ENCODE measurements at places on chromosomes 13 and 19.

DNA sequence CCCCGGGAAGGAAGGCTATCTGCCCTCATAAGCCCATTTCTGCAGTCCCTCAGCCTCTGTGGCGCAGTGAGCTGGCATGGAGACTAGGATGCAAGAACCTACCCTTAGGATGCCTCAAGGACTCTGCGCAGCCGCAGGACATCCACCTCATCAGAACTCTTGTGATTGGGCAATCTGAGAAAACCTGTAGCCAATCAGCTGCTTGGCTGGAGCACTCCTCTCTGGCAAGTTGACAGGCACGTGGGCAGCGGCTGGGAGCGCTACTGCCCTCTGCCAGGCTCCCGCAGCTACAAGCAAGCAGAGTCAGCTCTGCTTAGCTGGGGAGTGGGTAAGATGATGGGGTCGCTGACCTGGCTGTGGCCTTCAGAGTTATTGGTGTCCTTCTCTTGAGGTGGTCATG lies 1.5 kb upstream of the ECSIT start:
- DNase-seq, result peak; percentile 92

DNA sequence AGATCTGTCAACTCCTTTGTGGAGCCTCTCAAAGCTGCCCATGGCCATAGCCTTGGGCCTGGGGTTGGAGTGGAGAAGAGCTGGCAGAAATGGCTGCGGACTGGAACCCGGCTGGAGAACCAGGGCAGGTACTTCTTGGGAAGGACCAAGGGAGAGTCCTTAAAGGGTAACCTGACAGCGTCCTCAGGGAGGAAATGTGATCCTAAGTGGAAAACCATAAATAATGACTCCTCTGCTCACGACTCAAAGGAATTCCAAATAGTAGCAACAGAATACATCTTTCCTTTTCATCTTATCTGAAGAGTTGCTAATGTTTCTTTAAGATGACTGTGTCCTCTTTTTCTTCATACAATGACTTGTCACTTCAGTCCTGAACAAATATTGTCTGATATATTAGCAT lies 41.0 kb downstream of the RAP2A start:
- DNase-seq, result no peak

- DNase-seq, result no peak
Measured at GRCh38 chr13:94583926-94584325, 12.0 kb downstream of the TGDS start.

DNA sequence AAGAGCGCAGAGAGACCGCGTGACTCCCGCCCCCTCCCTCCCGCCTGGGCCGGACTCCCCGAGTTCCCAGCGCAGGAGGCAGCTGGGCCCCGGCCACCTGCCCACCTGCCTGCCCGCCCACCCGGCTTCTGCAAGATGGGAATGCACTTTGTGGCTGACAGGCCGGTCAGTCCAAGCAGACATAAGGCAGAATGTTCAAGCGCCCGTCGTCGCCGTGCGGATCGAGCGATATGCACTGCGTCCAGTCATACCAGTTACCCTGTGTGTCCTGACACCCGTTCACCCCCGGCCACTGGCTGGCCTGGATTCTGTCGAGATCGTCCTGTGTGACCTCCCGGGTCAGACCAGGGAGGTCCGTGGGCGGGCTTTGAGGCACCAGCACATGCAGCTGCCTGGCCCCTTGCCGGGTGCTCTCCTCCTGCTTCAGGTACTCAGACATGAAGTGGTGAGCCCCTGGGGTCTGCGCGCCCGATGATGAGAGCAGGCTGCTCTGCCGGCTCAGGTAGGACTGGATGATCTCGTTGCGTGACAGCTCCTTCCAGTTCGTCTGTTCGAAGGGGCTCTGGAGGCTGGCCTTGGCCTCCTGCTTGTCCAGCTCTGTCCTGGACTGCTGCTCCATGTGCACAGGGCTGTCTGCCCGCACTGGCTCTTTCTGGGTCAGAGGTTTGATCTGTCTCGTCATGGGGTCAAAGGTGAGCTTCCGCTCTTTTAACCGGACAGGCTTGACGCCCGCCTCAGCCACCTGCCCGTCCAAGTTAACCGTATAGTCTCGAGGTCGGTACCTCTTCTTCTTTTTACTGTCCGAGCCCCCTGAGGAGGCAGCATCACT lies 3.9 kb upstream of the SLC35E1 start:
- no peak for DNase-seq

GRCh38 chr13:20585371-20585770 lies 18.4 kb downstream of the IFT88 start:
- no peak for DNase-seq

DNA sequence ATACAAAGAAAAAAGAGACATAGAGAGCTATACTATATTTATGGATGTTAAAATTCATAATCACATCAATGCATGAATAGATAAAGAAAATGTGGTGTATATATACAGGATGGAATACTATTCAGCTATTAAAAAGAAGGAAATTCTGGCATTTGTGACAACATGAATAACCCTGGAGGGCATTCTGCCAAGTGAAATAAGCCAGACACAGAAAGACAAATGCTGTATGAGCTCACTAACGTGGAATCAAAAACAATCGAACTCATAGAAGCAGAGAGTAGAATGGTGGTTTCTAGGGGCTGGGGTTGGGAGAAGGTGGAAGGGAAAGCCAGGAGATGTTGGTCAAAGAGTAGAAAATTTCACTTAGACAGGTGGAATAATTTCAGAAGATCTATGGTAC lies 24.0 kb downstream of the UTP14C start:
- DNase-seq, result no peak

DNA sequence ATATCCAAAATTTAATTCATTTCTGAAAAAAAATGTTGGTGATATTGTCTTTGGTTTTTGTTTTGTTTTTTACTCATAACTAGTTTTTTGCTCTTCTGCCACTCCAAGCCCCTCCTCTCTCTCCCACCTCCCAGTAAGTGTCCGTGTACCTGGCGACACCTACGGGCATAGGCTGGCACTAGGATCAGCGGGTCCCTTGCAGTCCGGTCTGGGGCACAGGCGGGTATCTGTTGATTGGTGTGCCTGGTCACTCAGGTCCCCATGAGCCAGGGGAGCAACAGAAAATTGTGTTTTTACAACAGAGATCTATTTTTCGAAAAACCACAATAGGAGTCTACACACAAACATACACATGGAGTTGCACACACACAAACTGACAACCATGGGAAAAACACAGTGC lies 104.8 kb downstream of the ZIC5 start:
- DNase-seq, result no peak

- DNase-seq, result no peak
Measured at GRCh38 chr13:21175656-21176214, 617 bp downstream of the SKA3 start.

DNA sequence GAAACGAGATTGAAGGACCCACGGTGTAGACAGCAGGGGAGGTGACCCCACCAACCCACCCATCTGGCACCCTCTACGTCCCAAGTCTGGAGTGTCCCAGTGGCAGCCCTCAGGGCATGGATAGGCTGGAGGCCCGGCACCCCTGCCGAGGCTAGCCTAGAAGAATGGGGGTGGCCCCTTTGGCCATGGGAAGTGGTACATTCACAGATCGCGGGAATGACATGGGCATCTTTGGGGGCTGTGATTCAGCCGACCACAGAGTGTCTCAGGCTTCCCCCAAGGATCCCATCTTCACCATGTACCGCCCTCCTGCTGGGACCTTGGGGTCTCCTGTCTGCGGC lies 11.3 kb upstream of the MKNK2 start:
- DNase-seq, result no peak

DNA sequence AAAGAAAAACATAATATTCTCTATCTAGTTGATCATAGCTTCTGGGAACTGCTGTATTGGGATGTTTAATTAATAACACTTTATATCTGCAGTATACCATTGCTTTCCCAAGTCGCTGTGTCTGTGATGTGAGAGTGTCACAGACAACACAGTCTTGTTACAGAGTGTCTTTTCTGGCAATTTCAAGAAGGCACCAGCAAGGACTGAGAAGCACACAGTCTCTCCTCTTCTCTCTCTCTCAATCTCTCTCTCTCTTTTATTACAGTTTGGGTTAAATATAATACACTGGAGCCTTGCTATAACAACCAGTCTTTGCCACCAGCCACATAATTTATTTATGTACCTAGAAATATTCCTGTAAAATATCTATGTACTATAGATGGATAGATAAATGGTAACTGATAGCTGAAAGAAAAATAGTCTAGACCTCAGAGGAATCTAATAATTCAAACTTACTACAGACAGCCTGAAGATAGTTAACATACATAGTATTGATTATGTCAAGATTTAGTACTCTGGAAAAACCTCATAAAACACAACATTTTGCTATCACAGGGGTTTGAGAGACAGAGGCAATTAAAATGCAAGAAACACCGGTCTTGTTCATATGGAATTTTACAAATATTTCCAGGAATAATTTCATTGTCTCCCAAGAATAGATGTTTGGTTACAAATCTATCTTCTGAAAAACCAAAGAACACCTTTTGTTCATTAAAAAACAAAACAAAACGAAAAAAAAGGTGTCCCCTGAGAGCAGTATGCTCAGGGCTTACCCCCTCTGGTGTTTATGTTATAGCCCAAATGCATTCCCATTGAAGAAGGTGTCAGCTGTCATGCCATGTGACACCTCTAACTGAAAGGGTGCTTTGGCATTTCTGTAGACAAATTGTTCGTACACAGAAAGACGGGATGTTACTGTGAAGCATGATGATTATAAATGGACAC lies 507.8 kb downstream of the TBC1D4 start:
- no peak for DNase-seq

DNA sequence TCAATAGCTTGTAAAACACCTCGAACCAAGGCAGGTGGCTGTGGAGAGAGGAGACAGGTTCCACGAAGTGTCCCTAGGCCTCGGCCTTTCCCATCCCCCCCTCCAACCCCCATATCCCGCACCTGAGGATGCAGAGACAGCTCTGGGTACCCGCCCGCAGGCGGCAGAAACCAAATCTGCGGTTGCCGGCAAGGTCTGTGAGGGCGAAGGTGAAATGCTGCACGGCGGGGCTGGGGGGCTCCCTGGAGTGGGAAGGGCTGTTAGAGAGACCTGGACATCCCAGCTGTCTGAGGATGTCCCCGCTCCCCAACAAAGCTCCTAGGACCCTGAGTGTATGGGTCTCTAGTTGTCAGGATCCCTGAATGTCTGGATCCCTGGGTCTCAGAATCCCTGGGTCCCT lies 2.8 kb downstream of the DENND1C start:
- no peak for DNase-seq

DNA sequence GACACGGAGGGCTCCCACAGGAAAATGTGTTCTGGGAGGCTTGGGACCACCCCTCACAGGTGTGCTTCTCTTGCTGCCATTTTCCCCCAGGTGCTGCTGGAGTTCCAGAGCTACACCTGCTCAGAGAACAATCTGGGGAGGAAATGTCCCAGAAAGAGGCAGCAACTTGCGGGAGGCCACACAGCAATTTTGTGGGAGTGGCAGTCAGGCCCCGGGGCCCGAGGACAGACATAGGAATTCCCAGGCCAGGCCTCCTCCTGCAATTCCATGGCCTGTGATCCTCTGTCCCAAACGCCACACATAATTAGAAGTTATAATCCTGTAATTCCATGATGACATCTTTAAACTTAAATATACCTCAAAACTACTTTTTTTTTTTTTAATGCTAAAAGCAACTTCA lies 1.8 kb downstream of the RHPN2 start:
- DNase-seq, result no peak

DNA sequence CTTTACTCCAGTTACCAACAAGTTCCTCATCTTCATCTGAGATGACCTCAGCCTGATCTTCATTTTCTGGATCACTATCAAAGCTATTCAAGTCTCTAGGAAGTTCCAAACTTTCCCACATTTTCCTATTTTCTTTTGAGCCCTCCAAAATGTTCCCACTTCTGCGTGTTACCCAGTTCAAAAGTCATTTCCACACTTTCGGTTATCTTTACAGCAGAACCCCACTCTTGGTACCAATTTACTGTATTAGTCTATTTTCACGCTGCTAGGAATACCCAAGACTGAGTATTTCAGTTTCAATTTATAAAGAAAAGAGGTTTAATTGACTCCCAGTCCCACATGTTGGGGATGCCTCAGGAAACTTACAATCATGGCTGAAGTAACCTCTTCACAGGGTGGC lies 274.3 kb downstream of the FGF9 start:
- no peak for DNase-seq

DNA sequence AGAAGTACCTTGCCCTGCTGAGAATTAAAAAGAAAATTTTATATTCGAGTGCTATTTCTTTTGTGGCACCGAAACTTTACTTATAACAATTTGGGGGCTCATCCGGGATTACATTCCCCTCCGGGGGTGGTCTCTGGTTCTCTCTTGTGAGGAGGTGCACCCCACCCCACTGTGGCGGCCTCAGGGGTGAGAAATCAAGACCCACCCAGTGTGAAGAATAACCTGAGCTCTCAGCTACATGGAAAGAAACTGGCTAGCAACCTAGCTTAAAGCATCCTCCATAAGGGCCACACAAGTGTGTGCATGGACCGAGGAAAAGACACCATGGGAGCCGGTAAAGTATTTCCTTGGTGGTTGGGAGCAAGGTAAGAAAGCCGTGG lies 50.9 kb upstream of the ANKRD10 start:
- no peak for DNase-seq

DNA sequence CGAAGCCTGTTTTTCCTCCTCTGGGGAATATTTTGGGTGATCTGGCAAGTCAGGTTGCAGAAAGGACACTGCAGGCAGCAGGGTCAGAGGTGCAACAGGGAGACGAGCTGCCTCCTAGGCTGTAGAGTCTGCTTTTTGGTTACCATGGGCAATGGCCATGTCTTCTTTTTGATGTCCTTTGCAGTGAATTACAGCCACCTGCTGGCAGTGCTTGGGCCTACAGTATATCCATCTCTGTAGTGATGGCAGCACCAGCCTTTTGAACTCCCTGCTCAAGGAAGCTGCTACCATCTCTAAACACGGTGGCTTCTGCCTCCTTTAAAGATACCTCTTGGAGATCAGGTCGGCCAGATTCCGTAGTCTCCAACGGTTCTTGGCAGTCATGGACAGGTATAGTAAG lies 73.9 kb downstream of the WTIP start:
- DNase-seq, result no peak

DNA sequence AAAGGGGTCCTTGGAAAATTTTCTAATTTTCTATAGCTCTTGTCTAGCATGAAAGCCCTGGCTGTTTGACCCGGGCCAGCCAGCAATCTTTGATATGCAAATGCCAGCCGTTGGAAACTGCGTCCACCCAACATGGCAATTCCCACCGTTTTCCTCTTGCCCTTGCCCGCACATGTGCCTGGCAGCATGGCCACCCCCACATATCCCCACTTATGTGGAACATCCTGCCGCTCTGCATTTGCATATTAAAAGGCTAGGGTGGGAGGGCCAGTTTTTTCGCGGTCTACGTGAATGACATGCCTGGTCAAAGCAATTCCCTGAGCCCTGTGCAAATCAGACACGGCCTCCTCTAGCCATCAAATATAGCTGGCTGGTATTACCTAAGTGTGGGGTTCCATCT lies 110.3 kb upstream of the TDRD3 start:
- DNase-seq, result no peak

GRCh38 chr13:36549755-36550154 lies 117.5 kb downstream of the CCNA1 start:
- no peak for DNase-seq

GRCh38 chr19:54104998-54105715 lies 2.5 kb downstream of the NDUFA3 start:
- no peak for DNase-seq

GRCh38 chr13:74361274-74361673 lies 227.1 kb upstream of the KLF12 start:
- DNase-seq, result no peak

Data from cerebellar nuclear complex (tissue), 1 donor.